Left ventricle myocardium inferior (tissue), 1 donor: ENCODE measurements at places on chromosomes 2 and 18.

DNA sequence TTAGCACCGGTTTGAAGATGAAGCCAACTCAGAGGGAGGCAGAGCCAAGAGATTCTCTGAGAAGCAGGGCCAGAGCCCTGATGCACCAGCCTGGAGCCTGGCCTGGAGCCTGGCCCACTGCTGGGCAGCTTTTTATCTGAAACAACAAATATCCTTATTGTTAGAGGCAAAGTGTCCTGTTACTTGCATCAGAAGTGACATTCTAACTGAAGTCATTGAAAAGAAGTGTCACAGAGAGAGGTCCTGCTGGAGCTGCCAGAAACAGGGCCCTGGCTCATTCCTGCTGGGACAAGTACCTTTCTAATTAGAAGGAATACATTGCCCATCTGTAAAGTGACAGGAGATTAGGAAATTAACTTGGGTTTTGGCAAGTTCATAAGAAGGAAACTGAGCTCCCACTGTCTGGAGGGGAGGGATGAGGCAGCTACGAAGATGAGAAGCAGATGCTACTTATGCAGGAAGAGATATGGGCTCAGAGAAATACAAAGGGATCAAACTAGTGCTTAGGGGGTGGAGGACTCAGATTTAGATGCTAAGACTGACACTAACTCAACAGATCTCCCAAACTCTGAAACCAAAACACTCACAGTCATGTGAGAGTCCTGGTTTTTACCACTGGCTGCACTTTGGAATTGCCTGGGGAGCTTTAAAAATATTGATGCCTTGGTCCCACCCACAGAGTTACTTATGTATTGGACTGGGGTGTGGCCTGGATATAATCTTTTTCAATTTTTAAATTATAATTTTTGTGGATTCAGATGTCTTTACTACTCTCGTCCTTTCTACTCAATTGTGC is 11.0 kb upstream of the HK2 start:
- no peak for DNase-seq

GRCh38 chr2:59734743-59735142 is 818.7 kb downstream of the BCL11A start:
- DNase-seq, result no peak

DNA sequence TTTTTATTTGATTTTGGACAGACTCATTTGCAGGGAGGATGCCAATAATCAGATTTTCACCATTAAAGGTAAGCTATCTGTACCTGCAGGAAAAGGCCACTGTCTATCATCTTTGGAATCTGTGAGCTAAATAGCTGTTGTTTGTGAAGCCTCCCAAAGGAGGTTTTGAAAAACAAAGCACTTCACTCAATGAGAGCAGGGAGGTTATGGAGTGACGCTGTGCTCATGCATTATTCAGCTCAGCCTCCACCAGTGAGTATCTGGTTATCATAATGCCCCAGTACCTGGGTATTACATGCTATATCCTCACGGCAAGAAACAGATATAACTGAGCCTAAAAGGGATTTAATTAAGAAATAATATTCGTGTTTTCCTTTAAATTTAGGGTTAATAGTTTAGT is 189.6 kb upstream of the PIK3C3 start:
- DNase-seq, result no peak

- DNase-seq, result no peak
Measured at GRCh38 chr2:126699716-126700581, 44.0 kb downstream of the GYPC start.

DNA sequence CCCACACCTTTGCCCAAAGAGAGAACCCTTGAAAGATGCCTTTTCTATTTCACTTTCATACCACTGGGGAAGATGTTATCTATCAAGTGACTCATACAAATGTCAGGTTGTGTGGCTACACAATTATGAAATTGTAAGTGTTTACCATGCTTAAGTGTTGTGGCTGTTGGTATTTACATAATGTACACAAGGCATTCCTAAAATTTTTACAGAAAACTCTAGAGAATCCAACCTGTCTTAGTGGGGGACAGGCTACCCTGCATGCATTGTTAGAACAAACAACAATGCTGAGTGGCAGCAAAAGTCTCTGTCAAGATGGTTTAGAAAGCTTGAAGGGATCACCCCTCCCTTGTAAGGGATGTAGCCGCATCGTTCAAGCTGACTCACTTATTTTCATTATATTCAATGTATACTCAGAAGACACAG is 5.5 kb upstream of the MGAT4A start:
- no peak for DNase-seq

GRCh38 chr2:158665536-158666302 is 129.4 kb upstream of the DAPL1 start:
- no peak for DNase-seq

DNA sequence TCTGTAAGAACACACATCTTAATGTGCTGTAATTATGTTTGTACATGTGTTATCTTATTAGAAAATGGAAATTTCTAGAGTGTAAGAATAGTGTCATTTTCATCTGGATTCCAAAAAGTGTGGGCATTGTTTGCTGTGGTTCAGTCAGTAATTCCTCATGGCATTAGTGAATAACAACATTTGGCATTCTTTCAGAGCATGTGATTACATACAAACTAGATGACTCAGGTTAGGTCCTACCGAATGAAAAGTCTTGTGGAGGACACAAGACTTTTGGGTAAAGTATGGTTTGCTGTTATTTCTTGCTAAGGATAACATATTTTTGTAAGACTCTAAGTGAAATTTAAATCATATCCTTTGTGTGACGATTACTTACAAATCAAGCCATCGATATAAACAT is 593.1 kb upstream of the NRXN1 start:
- no peak for DNase-seq
